Gastroesophageal sphincter (tissue), 4 donors: ENCODE measurements at places on chromosomes 5 and 9. TPM values are rescaled to one million over a fixed set of nuclear protein-coding genes. Genes with fewer than 3 reads are reported as not detected.

BARHL1 gene
- total RNA-seq = not detected

PCDH12 gene
- 5.9 TPM for total RNA-seq

DND1 gene
- 0.62 TPM for total RNA-seq

APBA1 gene
- total RNA-seq = 6.9 TPM

CARTPT gene
- total RNA-seq = 1.1 TPM
